RKO (cell line): ENCODE measurements at places on chromosomes 1 and 21.

- no peak for DNase-seq
Measured at GRCh38 chr21:33296156-33296555, 28.6 kb upstream of the IFNAR1 start.

- DNase-seq: no peak
Measured at GRCh38 chr1:160064164-160064563, 5.8 kb downstream of the KCNJ10 start.

- no peak for DNase-seq
Measured at GRCh38 chr21:33123374-33124123, 53.6 kb downstream of the OLIG1 start.

- no peak for DNase-seq
Measured at GRCh38 chr1:183726825-183727224, 73.7 kb upstream of the APOBEC4 start.

DNA sequence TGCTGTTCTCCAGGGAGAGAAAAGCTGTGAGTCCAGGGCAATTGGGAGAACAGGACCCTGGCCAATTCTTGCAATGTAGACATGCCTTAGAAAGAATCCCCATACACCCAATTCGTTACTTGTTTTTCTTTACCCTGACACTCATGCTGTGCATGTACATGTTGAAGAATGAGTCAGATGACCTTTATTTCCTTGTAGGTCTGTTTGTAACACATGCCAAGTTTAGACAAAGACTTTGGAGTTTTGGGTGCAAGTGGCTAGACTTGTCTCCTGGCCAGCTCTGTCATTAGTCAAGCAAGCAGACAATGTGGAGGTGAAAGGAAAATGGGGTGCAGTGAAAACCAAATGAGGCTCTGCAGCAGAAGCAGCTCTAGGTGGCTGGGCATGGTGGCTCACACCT is 38.1 kb downstream of the GNPAT start:
- DNase-seq: no peak

GRCh38 chr1:94096797-94097549 is 24.0 kb downstream of the ABCA4 start:
- no peak for DNase-seq

DNA sequence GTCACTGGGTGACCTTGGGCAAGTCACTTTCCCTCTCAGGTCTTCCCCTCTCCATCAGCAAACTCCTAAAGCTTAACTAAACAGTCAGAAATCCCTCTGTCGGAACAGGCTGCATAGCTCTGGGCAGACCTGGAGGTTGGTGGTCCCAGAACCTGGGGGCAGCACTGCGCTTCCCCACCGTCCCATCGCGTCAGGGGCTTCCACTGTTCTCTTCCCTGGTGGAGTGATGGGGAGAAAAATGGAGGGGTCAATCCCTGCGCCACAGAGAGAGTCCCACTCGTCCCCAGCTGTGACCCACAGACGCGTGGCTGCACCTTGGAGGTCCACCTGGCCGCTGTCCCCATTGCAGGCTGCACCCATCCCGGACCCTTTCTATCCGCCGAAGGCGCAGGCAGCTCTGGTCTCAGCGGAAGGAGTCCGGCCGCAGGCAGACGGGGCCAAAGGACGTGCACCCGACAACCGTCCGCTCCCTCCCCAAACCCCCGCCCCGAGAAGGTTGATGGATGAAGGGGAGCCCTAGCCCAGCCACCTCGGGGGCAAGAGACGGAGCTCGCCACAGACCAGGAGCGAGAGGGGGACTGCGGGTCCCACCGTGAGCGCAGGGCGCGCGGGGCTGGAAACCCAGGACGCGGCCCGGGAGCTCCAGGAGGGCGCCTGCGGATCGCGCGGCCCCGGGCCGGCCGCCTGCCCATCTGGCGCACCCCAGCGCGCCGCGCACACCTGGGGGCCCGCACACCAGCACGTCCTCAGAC is 588 bp upstream of the WNT3A start:
- DNase-seq: no peak

- DNase-seq: no peak
Measured at GRCh38 chr1:89260566-89261255, 11.9 kb downstream of the GBP5 start.
